ENCODE measurements at places on chromosomes 11 and 22.

GRCh38 chr11:130813196-130813595, 103.1 kb downstream of the SNX19 start:
- no peak for ATAC-seq

DNA sequence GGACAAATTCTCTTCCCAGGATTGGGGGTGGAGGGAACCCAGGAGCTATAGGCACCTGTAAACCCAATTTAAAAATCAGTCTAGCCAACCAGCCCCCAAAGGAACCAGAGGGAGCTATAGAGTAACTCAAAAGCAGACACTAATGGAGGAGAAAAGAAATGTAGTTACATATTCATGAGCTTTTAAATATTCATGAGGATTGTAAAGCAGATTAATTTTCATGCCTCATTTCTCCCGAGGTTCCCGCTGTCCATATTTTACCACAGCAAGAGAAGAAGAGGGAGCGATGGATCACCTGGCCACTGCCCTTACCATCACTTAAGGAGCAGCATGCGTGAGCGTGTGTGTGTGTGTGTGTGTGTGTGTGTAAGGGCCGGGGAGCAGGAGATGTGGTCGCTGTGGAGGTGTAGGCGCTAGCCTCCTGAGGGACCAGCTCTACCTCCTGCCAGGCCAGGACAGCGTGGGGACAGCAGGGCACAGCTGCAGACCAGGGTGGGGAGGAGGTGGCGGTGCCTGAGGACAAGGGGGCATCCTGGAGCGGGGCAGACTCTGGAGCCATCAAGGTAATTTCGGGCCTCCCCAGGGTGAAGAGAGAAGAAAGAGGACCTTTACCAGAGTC, 100.7 kb upstream of the THY1 start:
- no peak for ATAC-seq

GRCh38 chr22:32544953-32545558, 70.4 kb downstream of the FBXO7 start:
- ATAC-seq: no peak

- ATAC-seq: peak; percentile 37
Measured at GRCh38 chr11:76670485-76671236, at the start of gene LRRC32. Gene LRRC32, minus strand, starts transcription at chr11:76670747. Its CDS starts 4,793 bp downstream, at chr11:76665954.

DNA sequence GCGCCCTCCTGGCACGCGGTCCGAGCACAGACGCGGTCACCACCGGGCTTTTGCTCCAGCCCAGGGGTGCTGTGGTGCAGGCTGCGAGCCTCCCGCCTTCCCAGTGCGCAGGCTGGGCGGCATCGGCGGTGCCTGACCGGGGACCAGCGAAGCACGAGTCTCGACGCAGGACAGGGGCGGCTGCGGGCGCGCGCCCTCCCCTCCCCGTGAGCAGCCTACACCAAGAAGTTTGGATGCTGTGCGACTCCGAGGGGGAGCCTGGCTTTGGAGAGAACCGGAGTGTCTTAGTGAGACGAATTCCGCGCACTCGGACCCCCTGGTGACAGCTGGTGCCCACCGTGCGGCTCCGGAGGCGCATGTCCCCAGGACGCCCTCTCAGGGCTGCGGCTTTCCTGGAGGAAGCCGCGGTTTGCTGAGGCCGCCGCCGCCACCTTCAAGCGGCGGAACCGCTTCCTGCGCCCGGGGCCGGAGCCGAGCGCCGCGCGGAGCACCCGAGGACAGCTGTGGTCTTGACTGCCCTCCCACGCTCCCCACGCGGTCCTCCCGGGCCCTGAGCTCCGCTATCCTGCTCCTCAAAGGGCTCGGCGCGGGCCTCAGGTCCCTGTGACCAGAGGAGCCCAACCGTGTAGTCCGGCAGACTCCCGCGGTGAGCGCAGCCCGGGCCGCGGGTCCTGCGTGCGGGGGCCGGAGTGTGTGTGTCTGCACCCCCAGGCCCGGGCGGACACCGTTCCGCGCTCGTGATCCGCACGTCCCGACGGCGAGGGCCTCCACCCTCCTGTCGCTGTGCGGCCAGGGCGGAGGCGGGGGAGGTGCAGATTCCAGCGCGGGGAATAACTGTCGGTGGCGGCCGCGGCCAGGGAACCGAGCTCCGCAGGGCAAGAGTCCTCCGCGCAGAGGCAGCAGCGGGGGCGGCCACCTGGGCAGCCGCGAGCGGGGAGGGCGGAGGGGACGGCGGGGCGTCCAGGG, 1.7 kb downstream of the FGF3 start:
- no peak for ATAC-seq

- no peak for ATAC-seq
Measured at GRCh38 chr11:33652930-33653329, 47.7 kb downstream of the C11orf91 start.

DNA sequence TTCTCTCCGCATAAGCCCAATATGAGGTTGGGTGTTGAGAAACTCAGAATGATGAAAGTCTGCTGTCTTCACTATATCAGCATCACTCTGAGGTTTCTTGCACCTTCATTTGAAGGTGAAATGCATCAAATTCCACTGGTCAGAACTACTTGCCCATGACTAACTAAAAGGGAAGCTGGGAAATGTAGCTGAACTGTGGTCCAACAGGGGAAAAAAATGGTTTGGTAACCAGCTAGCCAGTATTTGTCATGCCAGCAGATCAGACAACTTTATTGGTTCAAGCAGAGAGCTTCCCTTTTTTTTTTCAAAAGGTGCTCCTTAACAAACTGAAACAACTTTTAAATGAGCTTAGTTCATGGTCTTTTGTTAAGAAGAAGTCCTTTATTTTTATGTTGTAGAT, 14.2 kb upstream of the PIK3C2A start:
- no peak for ATAC-seq

GRCh38 chr11:20251496-20251895, 91.2 kb upstream of the DBX1 start:
- no peak for ATAC-seq

DNA sequence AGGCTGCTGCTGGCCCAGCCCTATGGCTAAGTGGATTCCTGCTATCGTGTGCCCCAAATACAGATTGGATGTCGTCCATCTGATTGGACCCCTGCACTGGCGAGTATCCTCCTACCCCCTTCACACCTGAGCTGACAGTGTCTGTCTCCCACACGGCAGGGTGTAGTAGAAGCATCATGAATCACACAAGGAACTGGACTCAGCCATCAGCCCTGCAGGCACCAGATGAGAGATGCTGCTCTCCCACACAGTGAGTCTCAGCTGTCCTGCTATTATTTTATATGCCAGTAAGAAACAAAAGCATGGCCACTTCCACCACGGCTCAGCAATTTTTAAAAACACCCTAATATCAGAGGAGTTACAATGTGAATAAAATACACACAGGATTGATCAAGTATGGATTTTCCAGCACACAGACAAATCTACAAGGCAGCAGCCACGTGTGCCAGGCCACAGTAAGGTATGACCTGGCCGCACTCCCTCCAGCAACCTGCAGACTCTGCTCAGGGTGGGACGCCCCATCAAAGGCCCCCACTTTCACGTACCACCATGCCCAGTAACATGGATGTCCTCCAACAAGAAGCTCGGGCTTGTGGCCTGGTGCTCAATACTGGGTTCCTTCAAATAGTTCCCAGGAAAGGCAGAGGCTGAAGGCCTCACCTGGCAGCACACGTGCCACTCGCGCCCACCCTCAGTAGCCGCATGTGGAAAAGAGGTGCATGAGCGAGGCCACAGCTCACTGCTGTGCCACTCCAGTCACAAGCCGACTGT, 16.4 kb upstream of the SLC25A1 start:
- no peak for ATAC-seq

GRCh38 chr11:43735961-43736360, 55.4 kb downstream of the HSD17B12 start:
- ATAC-seq: no peak

- ATAC-seq: no peak
Measured at GRCh38 chr11:79013509-79013908, 427.3 kb downstream of the TENM4 start.

DNA sequence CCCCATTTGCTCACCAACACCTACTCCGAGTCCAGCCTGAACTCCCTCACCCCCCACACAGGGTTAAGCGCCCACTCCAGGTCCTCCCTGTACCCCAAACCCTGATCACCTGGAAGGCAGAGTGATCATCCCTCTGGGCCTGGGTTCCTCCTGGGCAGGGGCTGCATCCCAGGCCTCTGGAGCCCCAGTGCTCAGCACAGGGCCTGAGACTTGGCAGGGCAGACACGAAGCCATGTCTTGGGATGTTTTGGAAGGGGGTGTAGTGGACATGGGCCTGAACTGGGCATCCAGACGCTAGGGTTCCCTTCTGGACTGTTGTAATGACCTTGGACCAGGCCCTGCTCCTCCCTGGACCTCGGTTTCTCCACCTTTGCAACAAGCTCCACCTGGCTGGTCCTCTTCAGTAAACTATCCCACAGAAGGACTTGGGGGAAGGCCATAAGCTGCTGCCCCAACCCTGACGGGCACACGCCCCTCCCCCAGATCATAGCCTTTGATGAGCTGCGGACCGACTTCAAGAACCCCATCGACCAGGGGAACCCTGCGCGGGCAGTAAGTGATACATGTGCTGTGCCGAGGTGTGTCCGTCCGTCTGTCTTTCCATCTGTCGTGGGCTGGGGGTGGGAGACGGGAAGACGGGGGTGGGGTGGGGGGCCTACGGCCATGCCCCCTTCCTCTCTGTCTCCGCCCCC, 3.9 kb downstream of the CNIH2 start:
- no peak for ATAC-seq

- ATAC-seq: no peak
Measured at GRCh38 chr22:20013382-20013871, 3.2 kb downstream of the ARVCF start.

GRCh38 chr11:12512132-12512531, 134.8 kb downstream of the PARVA start:
- no peak for ATAC-seq

DNA sequence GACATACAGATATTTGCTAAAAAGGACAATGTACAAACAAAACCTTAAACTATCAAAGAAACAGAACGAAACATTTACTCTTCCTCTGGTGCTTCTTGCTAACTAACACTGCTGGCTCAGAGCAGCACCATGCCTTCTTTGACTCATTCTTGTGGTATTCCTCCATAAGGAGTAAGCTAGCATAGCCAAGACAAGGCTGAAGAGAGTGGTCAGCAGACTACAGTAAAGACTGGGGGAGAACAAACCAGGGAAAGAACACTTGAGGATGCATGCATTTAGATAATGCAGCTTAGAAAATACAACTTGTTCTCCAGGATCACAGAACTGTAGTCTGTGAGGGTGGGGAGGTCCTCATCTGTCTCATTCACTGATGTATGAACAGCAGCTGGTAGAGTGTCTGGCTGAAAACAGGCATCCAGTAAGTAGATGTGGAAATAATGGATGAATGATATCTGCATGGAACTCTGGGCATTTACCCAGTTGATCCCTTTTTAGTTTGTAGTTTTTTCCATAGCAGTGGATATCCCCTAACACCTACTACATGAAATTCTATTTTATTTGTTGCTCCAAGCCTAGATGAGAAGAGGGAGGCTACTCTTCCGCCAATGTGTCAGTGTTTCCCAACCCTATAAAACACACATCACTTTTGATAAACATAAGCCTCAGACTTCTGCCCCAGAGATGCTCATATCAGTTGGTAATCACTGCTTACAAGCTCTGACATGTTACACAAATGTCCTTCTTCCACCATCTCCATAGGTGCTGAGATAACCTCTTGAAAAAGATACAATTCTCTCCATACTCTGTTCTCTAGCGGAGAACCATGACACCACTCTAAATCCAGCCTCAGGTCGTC, 7.3 kb downstream of the SNX19 start:
- no peak for ATAC-seq

- ATAC-seq: no peak
Measured at GRCh38 chr11:130400781-130401483, 27.5 kb downstream of the ADAMTS8 start.

DNA sequence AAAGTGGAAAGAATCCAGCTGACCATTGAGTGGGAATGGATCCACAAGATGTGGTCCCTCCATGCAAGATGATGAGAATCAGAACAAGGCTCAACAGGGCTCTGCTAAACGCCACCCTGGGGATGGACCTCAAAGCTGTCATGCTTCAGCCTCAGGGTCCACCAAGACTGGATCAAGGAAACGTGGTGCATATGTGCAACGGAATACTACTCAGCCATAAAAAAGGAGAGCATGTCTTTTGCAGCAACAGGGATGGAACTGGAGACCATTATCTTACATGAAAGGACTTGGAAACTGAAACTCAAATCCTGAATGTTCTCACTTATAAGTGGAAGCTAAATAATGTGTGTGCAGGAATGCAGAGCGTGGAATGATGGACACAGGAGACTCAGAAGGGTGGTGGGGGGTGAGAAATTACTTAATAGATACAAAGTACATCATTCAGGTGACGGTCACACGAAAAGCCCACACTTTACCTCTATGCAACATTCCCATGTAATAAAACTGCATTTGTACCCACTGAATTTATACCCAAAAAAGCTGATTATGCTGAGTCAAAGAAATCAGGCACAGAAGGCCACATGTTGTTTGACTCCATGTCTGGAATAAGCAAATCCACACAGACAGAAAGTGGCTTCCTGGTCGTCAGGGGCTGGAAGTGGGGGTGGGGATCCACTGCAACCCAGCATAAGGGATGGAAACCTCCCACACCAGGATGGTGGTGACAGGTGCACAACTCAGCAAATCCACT, 116.1 kb downstream of the SHANK2 start:
- no peak for ATAC-seq

DNA sequence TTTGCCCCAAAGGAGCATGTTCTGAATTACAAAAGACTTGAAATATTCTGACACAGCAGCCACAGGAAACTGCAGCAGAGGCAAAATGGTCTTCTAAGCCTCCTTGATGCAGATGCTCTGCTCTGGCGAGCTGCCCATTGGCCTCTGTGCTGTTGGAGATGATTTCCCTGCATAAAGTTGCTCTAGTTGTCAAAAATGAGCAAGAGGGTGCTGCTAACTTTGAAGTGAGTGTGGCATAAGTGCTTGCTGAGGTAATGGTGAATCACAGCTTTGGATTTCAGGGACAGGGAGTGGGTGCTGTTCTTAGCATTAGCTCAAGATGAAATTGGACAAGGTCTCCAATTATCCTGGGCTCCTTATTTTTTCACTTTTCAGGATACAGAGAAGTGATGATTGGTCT, 435.4 kb downstream of the TMEM135 start:
- no peak for ATAC-seq

- ATAC-seq: no peak
Measured at GRCh38 chr11:72534371-72535193, 100.3 kb upstream of the CLPB start.

DNA sequence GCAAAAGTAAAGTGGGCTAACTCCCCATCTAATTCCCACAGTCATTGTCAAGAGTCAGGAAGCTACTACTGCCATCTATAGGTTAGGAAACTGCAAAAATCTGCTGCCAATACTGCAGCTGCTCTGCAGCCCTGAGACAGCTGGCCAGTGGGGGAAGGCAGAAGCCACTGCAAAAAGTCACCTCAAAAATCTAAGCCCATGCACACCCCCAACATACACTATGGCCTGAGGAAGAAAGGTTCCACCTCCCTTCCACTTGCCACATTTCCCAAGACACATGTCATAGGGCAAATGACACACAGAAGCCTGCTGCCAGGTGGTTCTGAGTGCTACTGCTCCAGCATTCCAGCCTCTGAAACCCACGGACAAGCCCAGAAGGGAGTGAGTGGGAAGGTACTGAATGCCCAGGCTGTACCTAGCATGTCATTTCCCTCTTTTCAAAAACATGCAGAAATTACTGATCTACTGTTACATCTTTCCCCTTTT, 36.9 kb downstream of the DGCR2 start:
- ATAC-seq: no peak

- ATAC-seq: no peak
Measured at GRCh38 chr11:112963368-112963955, 2.2 kb downstream of the NCAM1 start.

Data from activated CD4-positive, CD25-positive, alpha-beta regulatory T cell treated with anti-CD3 and anti-CD28 coated beads, Interleukin-2, amount 50 U/mL, for 24 hours (primary cell).